Brain pericyte (primary cell): ENCODE measurements at places on chromosomes 3 and 15.

GRCh38 chr15:85800478-85801123 lies 5.9 kb upstream of the KLHL25 start:
- no peak for DNase-seq

GRCh38 chr3:191139736-191140135 lies 59.3 kb upstream of the OSTN start:
- no peak for DNase-seq

DNA sequence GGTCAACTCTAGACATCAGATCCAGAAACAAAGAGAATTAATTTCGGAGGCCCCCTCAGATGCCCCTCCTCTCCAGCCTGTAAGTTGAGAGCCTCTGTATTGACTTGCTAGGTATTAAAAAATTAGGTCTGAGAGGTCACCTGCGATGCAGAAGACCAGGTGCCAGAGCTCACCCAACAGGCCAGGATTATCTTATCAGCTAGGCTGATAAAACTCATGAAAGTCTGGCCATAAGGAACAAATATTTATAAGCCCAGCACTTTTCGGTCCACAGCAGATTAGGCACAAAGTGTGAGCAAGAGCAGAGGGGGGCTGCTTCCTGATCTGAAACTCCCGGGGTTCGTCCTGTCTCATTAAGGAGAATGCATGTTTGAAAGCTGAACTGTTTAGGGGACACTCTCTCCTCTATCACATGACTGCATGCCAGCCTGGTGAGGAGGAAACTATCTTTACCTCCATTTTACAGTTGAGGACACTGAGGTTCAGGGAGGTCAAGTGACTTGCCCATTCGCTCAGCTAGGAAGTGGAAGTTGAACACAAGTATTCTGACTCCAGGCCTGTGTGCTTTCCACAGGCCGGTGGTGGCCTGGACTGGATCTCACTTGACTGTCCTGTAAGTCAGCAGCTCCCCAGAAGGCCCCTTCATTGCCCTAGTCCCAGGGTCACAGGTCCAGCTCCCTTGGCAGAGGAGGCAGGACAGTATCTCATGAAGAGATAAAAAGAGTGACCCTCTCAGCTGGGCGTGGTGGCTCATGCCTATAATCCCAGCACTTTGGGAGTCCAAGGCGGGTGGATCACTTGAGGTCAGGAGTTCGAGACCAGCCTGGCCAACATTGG lies 39.6 kb upstream of the MAGEF1 start:
- DNase-seq: no peak

DNA sequence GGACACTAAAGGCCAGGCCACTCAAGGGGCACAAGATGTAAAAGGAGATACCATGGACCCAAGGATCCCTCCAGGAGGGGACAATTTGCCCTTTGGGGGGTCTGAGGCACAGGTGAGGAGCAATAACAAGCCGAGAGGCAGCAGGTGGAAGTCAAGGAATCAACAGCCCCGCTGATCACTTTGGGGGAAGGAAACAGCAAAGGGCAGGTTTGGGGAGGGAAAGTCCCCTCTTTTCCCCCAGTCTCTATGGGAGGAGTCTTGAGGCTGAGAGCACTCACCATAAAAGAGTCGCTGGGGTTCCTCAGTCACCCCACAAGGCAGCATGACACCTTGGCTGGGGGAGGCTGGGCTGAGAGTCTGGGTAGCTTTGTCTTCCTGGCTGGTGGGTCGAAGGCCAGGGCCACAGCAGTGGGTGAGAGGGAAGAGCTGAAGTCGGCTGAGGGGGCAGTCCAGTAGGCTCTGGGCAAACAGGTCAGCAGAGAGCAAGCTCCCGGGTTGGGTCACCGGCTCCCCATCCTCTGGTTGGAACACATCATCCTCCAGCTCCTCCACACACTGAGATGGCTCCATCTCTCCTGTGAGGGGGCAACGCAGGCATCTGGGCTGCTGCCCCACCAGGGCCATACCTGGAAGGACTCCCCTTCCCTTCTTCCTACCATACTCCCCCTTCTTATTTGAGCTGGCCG lies 3.0 kb downstream of the BMF start:
- no peak for DNase-seq

- no peak for DNase-seq
Observed at GRCh38 chr3:101633186-101633585, 43.7 kb downstream of the ZBTB11 start.

DNA sequence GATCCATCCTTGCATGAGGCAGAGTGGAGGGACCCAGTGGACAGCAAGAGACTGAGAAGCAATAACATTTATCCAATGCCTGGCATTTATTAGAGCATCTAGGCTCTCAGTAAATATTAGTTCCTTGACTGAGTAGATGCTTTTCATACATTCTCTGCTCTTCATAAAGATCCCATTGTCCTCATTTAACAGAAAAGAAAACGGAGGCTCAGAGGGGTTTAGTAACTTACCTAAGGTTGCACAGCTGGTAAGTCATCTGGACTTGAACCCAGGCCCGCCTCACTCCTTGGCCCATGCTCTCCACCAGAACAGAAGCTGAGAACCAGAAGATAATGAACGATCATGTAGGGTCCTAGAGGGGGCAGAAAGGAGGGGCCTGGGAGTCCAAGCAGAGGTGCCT lies 52.2 kb upstream of the SEC22A start:
- no peak for DNase-seq

- DNase-seq: no peak
Observed at GRCh38 chr3:11581237-11582190, 62.2 kb downstream of the VGLL4 start.
